ENCODE measurements at places on chromosomes 5 and 9. TPM values are rescaled to one million over a fixed set of nuclear protein-coding genes. Genes with fewer than 3 reads are reported as not detected.

- DNase-seq: no peak
Measured at GRCh38 chr5:59582746-59583145, 310.8 kb downstream of the PDE4D start.

Gene MACROH2A1
- total RNA-seq: 311 TPM

DNA sequence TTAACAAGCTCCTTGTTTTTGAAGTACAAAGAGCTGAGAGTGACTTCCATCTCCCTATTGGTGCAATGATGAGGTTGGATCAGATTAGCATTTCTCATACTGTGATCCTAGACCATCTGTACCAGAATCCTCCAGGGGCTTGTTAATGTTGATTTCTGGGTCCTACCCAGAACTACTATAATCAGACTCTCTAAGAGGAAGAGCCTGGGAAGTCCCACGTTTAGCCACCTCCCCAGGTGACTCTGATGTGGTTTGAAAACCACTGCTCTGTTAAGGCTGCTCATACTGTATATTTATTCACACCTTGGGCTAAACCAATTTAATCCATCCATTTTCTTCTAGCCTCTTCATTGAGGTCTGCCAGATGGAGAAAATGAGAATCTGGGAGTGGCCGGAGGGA lies 49.6 kb upstream of the SMIM32 start:
- DNase-seq: no peak

GRCh38 chr5:179816796-179817469 lies 3.8 kb upstream of the SQSTM1 start:
- no peak for DNase-seq

Gene NSD1
- 14.3 TPM for total RNA-seq

Gene FOXD4L6
- total RNA-seq: 0.13 TPM

DNA sequence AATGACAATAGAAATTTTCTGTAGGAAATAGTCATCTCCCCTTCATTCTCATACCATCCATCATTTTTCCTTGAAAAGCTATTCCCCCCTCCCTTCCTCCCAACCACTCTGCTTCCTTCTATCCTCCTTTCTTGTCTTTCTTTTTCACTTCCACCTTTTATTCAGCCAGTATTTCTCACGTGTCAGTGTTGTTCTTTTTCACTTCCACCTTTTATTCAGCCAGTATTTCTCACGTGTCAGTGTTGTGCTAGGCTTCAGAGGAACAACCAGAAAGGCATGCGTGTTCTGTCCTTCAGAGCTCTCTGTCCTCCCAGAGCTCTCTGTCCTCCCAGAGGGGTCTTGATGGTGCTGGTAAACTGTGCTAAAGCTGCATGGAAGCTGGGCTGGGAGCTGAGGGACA lies 419.6 kb downstream of the GADD45G start:
- no peak for DNase-seq

GRCh38 chr5:10747678-10748622 lies 13.1 kb downstream of the DAP start:
- DNase-seq: no peak

Gene SOHLH1
- not detected for total RNA-seq

Data from HT1080 (cell line).